ENCODE measurements at places on chromosomes 1 and 21.

DNA sequence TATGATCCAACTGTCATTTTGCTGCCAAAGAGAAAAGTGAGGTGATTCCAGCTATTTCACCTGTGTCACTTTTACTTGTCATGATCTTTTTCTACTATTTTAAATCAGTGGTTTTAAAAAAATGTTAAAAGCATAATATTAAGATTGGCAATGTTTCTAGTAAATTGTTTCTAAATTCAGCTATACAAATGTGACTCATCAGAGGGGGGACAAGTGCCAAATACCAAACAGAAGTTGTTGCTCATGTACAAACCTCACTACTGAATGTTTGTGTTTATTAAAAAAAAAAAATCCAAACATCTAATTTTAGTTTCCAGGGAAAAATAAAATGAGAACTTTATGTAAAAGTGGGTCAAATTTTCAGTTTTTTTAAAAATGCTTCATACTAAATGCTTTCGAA is 346.2 kb upstream of the SNX7 start:
- peak; percentile 82 for DNase-seq

DNA sequence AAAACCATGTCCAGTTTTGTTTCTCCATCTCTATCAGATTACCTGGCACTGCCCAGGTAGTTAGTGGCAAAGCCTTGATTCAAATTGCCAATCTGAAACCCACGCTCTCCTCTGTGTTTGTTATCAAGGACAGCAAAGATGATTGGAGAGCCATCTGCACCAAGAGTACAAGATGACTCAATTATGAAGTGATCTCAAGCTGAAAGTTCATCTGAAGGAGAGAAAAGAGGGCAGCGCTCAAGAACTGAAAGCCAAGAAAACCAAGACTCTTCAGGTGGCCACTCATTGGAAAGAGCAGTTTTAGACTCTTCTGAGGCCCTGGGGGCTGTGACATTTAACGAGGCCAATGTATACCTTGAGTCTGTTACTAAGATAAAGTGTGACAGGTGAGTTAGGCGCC is 13.8 kb downstream of the RXRG start:
- DNase-seq: no peak

- no peak for DNase-seq
These were observed 4.2 kb downstream of the ST6GALNAC5 start for GRCh38 chr1:76871355-76871974.

DNA sequence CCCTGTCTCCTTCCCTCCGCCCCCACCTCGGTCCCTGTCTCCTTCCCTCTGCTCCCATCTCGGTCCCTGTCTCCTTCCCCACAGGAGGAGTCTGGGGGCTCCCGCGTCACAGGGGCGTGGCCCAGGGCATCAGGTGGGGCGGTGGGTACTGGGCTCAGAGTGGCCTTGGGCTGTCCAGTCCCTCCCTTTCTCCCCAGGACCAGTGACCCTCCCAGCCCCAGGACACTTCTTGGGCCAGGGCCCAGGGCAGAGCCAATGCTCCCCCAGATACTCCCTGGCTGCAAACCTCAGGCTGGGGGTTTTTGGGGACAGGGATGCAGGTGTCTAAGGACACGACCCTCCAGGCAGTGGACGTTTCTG is 6.8 kb upstream of the RNF223 start:
- DNase-seq: no peak

DNA sequence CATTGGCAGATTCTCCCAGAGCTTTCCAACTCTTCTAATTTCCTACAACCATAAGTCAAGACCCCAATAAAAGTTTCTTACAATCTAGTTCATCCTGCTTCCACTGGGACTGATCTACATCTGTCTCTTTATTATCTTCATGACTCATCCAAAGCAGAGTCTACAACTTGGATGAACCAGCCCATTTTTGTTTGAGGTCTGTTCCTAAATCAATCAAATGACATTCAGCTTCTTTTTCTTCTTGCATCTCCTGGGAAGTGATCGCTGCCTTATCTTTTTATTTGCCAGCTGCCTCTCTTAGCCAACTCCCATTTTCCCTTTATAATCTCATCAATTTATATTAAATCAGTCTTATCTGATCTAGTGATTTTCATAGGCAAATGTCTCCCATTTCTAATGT is 105.6 kb downstream of the ERG start:
- no peak for DNase-seq

GRCh38 chr1:244212797-244213475 is 161.9 kb downstream of the ZBTB18 start:
- DNase-seq: no peak

DNA sequence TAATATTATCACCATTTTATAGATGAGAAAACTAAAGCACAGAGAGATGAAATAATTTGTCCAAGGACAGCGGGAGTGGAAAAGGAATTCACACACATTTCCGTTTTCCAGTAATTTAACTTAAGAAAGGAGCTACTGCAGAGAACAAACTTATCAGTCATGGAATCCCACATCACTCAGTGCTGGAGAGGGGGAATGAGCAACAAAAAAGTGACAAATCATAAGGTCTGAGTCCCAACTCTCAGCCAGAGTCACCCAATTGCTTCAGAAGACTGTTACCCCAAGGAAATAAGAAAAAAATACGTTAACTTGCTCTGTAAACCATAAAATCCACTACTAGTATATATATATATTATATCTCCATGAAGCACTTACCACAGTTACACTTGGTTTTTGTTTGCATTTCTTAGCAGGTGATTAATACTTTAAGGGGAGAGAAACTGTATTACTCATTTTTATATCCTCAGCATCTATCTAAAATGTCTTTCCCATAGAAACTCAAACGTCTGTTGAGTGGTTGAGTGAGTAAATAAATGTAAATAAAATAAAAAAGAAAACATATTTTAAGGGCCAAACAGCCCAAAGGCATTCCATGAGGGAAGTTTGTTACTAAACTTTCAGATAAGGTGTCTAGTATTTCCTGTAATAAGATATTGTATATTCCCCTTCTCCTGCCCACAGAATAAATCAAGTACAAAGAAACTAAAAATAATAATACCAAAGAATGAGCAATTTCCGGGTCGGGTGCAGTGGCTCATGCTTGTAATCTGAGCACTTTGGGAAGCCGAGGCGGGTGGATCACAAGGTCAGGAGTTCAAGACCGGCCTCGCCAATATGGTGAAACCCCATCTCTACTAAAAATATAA is 76.8 kb downstream of the SLC45A1 start:
- DNase-seq: peak; percentile 92

GRCh38 chr1:167614851-167615250 is 15.2 kb upstream of the RCSD1 start:
- DNase-seq: no peak

- DNase-seq: no peak
These were observed 38.2 kb upstream of the ZNF124 start for GRCh38 chr1:247210062-247210375.

- DNase-seq: no peak
These were observed 62.4 kb downstream of the DDX20 start for GRCh38 chr1:111818081-111818480.

- no peak for DNase-seq
These were observed 102.1 kb downstream of the NRDC start for GRCh38 chr1:51776408-51776807.

- no peak for DNase-seq
These were observed 109.5 kb downstream of the LRRC53 start for GRCh38 chr1:74402873-74403272.

- peak; percentile 4 for DNase-seq
These were observed 836 bp upstream of the GBP4 start for GRCh38 chr1:89199525-89200031.

GRCh38 chr1:226322986-226323385 is 14.0 kb upstream of the LIN9 start:
- no peak for DNase-seq

GRCh38 chr1:98388441-98388840 is 273.1 kb upstream of the SNX7 start:
- DNase-seq: peak; percentile 91

DNA sequence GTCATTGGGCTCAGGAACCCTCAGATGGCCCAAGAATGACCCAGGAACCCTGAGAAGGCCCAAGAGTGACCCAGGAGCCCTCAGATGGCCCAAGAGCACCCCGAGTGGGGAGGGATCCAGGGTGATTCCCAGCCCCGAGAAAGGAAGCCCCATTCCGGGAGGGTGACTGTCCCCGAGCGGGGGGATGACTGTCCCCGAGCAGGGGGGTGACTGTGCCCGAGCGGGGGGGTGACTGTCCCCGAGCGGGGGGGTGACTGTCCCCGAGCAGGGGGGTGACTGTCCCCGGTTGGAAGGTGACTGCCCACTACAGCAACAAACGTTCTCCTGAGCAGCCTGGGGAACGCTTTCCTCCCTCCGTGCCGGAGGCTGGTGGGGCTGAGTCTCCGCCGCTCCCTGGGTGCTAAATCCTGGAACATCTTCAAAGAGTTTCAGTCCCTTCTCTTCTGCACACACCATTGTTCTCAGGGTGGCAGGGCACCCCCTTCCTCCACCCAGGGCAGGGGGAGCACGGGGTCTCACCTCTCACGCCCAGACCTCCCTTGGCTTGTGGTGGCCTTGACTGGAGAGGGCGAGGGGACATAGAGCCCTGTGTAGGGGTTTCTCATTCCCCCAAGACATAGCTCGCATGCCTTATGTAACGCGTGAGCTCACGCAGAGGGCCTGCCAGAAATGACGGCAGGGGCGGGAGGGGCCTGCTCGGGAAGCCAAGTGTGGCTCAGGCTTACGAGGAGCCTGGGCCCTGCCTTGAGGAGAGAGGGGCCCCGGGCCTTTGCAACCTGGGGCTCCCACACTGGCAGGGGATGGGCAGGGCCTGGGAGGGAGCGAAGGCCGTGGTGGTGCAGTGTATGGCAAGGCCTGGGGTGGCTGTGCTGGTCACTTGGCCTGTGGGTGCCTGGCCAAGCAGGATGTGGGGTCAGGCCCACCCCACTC is 14.3 kb upstream of the SKI start:
- DNase-seq: peak; percentile 48

DNA sequence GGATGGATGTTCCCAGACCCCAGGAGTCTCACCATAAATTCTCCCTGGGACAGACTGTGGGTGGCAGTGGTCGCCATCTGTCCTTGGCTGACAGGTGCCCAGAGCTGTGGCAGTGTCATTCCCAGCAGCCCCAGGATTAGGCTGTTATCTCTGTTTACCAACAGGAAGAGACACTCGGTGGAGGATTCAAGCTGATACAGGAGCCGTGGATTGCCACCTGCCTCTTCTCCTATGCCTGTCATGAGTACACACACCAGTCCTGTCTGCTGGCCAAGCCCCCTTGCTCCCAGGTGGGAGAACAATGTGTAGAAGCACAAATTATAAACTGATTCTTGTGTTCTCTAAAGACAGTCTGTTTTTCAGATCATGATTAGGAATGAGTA is 152.6 kb downstream of the ETS2 start:
- no peak for DNase-seq

DNA sequence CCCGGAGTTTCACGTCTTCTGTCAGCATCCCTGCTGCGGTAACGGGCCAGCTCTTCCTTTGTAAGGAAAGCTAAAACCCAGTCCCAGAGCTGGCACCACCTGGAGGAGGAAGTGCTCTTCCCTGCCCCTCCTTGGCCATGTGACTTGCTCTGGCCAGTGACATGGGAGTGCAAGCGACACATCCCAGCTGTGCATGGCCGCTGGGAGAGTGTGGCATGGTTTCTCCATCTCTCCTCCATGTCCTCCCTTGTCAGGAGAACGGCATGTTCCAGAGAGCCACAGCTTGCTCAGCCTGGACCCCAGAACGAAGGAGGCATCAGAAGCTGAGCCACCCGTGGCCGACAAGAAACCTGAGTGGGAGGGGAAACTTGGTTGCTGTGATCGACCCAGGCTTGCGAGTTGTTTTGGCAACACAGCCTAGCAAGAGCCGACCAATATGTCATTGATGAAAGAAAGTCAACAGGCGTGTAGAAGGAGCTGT is 2.7 kb upstream of the PRXL2B start:
- no peak for DNase-seq
